T-cell (primary cell): ENCODE measurements at places on chromosomes 13 and 19. TPM values are rescaled to one million over a fixed set of nuclear protein-coding genes. Genes with fewer than 3 reads are reported as not detected.

HIF3A gene
- total RNA-seq: not detected

CDC42EP5 gene
- total RNA-seq: 0.43 TPM

PTGER1 gene
- 0.23 TPM for total RNA-seq

KLK2 gene
- not detected for total RNA-seq

DNA sequence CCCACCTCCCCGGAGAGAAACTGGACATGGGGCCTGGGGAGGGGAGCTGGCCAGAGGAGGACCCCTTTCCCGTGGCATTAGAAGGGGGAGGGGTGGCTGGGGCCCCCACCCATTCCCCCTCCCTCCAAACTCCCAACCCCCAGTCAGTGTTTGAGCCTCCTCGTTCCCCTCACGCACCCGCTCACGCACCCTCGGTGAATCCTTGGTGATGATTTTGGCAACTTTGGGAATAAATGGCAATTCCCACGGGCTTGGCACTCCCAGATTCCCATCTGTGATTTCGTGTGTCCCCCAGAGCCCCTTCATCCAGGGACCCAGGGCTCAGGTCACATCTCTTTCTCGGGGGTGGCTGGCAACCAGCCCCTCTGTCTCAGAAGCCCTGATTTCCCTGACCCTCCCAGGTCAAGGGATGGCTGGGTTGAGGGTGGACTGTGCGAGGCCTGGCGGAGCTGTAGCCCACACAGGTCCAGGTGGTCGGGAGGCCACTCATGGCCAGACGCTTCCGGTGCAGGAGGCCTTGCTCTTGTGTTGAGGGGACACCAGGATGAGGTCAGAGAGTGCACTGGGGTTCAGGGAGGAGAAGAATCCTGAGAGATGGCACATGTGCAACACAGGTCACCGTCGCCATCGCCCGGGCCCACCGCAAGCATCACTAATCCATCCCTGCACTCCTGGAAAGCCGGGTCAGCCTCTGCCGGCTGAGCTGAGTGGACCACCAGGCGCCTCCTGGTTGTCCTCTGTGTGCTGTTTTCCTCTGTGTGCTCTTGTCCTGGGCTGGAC, 20.7 kb downstream of the EPN1 start:
- no peak for DNase-seq

DNA sequence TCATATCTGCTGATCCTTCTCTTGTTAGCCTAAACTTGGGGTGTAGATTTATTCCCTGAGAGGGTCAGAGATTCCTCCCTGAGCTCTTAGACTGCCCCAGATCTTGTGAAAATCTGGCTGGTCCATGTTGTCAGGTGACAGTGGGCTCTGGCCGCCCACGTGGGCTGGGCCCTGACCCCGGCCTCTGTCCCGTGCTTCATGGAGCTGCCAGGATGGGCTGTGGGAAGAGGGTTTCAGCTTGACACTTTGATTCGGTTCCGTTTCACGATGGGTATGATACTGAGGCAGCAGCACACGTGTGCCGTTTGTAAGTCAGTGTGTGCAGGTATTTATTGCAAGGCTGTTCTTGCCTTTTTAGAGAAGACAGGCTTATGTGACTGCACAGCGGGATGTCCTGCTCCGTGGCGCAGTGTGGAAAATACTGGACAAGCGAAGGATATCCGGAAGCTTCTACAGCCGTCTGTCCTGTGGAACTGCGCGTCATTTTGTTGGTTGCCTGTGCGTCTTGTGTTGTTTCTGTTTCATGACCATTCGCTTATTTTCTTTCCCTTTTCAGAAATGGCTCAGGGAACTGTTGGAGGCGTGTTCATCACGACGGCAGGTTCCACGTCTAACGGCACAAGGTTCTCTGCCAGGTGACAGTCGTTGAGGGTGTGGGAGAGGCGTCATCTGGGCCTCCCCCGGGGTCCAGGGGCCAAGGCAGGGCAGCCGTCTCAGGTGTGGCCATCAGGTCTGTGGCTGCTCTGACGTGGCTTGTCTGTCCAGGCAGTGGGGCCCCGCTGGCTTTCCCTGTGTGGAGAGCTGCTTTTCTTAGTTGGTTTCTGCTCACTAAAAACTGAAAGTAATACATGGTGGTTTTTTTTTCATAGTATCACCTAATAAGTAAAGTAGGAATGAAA, 20.5 kb downstream of the ATP4B start:
- DNase-seq: no peak

GRCh38 chr19:14354445-14354844, 26.8 kb upstream of the ADGRE5 start:
- DNase-seq: no peak

GRCh38 chr13:35769812-35770211, 293.3 kb upstream of the MAB21L1 start:
- DNase-seq: no peak

DNA sequence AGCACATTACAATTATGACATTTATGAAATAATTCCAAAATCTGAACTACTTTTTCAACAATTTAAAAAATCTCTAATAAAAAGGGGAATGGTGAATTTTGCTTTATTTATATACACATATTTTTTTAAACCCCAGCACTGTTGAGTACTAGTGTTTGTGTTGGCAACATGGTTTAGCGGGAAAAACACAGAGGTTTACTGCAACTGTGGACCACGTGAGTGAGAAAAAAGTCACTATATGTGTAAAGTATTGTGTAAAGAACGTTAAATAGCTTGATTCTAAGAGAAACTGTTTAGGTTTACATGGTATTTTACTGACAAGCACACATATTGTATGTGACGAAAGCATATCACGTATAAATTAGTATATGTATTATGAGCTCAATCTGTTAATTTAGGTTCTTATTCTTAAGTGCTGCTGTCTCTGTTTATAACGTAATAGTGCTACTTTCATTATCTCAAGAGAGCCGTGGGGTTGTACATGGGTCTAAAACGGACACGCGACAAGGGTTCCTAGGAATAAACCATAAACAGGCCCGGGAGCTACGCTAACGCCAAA, 617 bp downstream of the SKA3 start:
- DNase-seq: no peak

- peak; percentile 56 for DNase-seq
Measured at GRCh38 chr19:50377051-50377461, 799 bp downstream of the NR1H2 start.

- no peak for DNase-seq
Measured at GRCh38 chr19:7737215-7737614, 5.3 kb upstream of the CLEC4G start.

DNA sequence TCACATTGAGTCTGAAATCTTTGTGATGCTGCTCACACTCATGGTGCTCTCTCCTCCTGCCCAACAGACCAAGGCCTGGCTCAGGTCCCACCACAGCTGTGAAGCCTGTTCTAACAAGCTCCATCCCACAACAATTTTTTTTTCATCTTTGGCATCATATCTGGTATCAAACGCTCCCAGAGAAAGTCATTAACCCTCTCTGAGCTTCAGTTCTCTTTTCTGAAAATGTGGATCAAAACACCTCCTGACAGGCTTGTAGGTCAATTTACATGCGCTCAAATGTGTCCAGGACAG, 224.4 kb downstream of the LACC1 start:
- DNase-seq: no peak

DNA sequence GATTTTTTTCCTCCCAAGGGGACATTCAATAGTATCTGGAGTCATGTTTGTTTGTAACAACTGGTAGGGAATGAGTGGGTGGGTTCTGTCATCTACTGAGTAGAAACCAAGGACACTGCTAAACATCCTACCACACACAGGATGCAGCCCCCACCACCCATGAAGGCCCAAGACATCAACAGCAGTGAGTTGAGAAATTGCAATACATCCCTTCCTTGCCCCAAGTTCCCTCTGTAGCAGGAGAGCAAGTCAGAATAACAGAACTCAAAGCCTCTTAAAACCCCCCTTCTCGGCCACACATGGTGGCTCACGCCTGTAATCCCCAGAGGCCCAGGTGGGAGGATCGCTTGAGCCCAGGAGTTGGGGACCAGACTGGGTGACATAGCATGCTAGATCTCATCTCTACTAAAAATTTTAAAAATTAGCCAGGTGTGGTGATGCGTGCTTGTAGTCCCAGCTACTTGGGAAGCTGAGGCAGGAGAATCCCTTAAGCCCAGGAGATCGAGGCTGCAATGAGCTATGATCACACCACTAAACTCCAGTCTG, 2.4 kb upstream of the CYP2F1 start:
- no peak for DNase-seq
